ENCODE measurements at places on chromosomes 1 and 21.

- DNase-seq, result no peak
Observed at GRCh38 chr1:62013264-62013663, 181.4 kb upstream of the L1TD1 start.

GRCh38 chr21:14901482-14901958 lies 163.3 kb downstream of the NRIP1 start:
- no peak for DNase-seq

- no peak for DNase-seq
Observed at GRCh38 chr1:234094172-234094571, 189.7 kb downstream of the SLC35F3 start.

GRCh38 chr1:41811051-41811795 lies 107.5 kb downstream of the HIVEP3 start:
- DNase-seq, result no peak

DNA sequence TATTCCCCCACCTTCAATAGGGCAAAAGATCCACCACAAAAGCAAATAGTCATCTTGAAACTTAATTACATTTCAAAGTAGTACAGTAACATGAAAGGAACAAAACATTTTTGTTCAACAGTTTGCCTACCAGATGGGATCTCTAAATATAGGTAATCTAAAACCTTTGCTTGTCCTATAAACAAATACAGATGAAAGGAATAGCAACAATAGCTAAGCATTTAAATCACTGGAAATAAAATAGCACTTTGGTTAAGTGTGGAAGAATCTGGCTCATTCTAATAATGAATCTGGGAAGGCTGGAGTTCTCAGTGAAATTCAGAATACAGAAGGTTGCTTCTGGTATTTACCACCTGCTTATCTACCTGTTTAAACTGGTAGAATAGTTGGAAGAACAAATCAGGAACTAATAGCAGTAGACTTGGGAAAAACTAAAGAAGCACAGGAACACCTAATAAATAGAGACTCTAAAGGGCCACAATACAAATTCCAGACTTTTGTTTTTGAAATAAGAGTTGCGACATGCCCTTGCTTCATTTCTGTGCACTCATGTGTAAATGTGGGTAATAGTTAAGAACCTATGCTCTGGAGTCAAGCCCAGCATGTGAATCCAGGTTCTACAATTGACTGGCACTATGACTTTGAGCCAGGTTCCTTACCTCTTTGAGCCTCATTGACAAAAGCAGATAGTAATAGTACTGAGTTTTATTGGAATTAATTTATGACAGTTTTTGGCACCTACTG lies 2.3 kb upstream of the LYPLAL1 start:
- DNase-seq, result no peak
